ENCODE measurements at places on chromosomes 12 and 14. TPM values are rescaled to one million over a fixed set of nuclear protein-coding genes. Genes with fewer than 3 reads are reported as not detected.

UTP20 gene
- 8.0 TPM for total RNA-seq

CPM gene
- 48.1 TPM for total RNA-seq

SGPP1 gene
- total RNA-seq, result 20.3 TPM

TAS2R7 gene
- total RNA-seq, result not detected

JPH4 gene
- 4.7 TPM for total RNA-seq

TPH2 gene
- total RNA-seq, result not detected

CNTN1 gene
- 0.75 TPM for total RNA-seq

TSPAN19 gene
- not detected for total RNA-seq

POP5 gene
- total RNA-seq, result 3.0 TPM

FOXA1 gene
- total RNA-seq, result not detected

FGF23 gene
- total RNA-seq, result not detected

GDF11 gene
- total RNA-seq, result 1.6 TPM

SOAT2 gene
- not detected for total RNA-seq

DCN gene
- 443 TPM for total RNA-seq

SLC4A8 gene
- total RNA-seq, result not detected

SLC22A17 gene
- 89.7 TPM for total RNA-seq

GPR68 gene
- not detected for total RNA-seq

KIF5A gene
- total RNA-seq, result not detected

MGP gene
- 3,618 TPM for total RNA-seq

INHBC gene
- total RNA-seq, result not detected

PLA2G1B gene
- total RNA-seq, result not detected

GNPTAB gene
- total RNA-seq, result 9.5 TPM

HOXC13 gene
- not detected for total RNA-seq

GLIPR1L2 gene
- total RNA-seq, result not detected

GRIN2B gene
- 0.11 TPM for total RNA-seq

TSPAN31 gene
- 42.3 TPM for total RNA-seq

Measured in ascending aorta (tissue), 2 donors.